Brain pericyte (primary cell): ENCODE measurements at places on chromosomes 16 and 17.

- DNase-seq, result peak; percentile 60
These were observed 16.5 kb downstream of the YPEL2 start for GRCh38 chr17:59347975-59348391.

GRCh38 chr17:69912805-69913204 is 162.2 kb upstream of the KCNJ16 start:
- no peak for DNase-seq

DNA sequence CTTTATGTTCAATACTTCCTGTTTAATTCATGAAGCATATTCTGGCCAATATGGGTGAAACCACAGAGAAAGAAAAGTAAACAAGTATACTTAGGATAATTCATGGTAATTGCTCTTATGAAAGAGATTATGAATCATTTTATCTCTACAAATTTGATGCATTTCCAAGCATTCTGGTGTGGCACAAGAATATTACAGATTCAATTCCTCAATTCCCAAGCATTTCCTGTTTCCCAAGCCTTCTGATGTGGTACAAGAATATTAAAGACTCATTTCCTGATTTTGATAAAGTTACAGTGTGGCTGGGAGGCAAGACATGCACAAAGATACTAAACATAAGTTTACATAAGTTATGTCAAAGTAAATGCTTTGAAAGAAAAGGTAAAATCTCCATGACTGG is 126.1 kb upstream of the NUDT7 start:
- DNase-seq, result no peak

- no peak for DNase-seq
These were observed 6.4 kb downstream of the ZFPM1 start for GRCh38 chr16:88459366-88460073.

GRCh38 chr16:78483124-78483992 is 383.9 kb downstream of the WWOX start:
- no peak for DNase-seq

DNA sequence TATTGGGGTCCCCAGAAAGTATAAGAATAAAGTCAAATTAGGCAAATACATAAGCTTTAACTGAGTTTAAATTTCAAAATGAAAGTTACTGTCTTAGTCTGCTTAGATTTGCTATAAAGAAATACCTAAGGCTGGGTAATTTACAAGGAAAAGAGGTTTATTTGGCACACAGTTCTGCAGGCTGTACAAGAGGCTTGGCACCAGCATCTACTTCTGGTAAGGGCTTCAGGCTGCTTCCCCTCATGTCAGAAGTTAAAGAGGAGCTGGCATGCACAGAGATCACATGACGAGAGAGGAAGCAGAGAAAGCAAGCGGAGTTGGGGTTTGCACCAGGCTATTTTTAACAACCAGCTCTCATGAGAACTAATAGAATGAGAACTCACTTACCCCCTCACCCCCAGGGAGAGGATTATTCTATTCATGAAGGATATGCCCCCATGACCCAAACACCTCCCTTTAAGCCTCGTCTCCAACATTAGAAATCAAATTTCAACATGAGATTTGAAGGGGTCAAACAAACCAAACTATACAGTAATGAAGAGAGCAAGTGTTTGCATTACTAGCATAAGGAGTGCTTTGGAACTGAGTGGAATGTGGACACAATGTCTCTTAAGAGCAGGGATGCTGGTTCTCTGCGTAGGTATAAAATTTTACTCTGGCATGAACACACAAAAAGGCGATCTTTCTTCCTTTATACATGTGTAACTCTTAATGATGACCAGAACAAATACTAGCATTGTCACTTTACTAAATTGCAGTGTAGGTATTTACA is 292.8 kb upstream of the PMFBP1 start:
- DNase-seq, result no peak

DNA sequence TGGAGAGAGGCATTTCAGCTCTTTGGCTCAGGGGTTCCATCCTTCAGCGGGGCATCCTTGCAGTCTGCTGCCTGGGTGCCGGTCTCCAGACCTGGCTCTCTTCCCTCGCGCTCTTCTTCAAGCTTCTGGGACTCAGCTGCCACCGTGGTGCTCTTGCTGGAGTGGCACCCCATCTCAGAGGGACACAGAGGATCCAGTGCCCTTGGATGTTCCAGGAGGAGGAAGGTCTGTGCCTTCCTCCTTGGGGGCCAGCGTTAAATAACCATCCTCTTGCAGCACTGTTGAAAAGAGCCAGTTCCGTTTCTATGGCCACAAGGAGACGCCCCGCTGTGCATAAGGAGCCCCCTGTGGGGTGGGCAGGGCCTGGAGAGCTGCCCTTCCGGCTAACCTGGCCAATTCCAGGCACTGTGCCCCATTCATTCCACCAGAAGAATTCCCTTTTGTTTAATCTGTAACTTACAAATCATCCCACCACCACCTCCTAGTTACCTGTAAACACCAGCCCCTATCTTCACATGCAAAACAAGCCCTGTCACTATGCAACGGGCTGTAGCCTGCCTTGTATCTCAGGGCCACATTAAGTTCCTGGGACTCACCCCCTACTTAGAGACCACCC is 8.6 kb downstream of the CHD9NB start:
- no peak for DNase-seq

DNA sequence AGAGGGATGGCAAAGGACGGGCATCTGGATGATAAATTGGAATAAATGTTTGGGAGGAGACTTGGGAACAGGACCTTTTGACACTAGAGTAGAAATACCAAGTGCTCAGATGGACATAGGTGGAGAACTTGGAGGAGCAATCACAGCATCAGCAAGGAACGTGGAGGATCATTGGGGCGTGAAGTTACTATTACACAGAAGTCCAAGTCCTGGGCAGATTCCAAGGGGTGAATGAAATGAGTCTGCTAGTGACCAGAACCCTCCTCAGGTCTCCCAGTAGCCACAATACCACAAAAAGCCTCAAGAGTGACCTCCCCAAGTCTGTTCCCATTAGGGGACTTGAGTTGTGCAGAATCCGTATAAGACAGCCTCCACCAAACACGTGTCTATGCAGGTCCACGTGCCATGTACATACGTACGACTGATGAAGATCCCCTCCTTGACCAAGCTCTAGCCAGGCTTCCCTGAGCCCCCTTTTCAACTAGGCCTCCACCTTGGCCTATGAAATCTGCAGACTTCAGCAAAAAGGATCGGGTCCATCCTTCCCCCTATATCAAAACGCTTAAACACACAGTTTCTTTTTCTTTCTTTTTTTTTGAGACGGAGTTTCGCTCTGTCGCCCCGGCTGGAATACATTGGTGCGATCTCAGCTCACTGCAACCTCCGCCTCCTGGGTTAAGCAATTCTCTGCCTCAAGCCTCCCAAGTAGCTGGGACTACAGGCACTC is 2.2 kb downstream of the C17orf67 start:
- no peak for DNase-seq

- no peak for DNase-seq
These were observed 180.9 kb downstream of the RPTOR start for GRCh38 chr17:80725517-80725916.

DNA sequence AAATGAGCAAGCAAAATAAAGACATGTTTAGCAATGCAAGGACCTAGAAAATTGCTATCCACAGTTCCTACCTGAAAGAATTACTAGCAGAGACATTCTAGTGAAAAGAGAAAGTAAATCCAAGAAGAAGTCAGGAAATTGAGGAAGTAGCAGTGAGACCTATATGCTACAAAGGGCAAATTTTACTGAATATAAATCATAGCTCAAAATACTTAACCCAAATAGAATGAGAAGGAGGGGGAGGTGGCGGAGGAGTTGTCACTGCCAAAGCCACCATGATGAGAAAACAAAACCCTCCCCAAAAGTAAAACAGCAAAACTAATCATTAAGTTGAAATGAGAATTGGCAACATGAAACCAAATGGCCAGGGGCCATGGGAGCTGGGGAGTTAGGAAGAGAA is 39.3 kb downstream of the PITPNM3 start:
- DNase-seq, result no peak

GRCh38 chr17:73697872-73698271 is 53.6 kb upstream of the SDK2 start:
- no peak for DNase-seq

DNA sequence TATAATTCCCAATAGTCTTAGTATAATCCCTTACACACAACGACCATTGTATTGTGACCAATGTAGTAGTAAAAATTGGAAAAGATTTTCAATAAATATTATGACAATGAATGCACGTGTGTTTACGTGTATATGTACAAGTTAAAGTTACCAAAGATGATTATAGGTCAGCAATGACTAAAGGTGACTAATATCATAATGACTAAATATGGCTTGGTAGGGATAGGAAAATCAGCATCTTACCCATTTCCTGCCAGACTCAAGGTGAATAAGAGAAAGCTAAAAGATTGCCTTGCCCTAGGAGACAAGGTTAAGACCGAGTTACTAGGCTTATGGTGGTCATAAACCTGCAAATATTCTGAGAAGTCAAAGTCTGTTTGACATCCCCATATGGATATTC is 34.4 kb downstream of the CPD start:
- no peak for DNase-seq

- no peak for DNase-seq
These were observed 3.0 kb downstream of the SETD6 start for GRCh38 chr16:58518083-58518979.

DNA sequence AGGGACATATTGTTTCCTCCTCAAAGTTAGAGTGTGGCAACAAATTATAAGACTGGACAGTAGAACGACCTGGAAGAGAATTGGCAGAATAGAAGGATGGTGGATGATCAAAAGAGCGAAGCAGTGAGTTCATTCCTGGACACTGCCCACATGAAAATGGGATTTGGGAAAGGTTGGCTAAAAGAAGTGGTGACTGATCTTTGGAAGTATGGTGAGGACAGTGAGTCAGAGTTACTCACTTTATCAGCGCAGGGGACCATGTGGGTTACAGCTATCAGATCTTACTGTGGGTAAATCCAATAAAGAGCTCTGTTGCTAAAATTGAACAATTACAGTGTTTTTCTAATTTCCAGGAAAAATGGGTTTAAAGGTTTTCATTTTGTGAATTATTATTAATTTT is 2.7 kb upstream of the TANC2 start:
- no peak for DNase-seq

DNA sequence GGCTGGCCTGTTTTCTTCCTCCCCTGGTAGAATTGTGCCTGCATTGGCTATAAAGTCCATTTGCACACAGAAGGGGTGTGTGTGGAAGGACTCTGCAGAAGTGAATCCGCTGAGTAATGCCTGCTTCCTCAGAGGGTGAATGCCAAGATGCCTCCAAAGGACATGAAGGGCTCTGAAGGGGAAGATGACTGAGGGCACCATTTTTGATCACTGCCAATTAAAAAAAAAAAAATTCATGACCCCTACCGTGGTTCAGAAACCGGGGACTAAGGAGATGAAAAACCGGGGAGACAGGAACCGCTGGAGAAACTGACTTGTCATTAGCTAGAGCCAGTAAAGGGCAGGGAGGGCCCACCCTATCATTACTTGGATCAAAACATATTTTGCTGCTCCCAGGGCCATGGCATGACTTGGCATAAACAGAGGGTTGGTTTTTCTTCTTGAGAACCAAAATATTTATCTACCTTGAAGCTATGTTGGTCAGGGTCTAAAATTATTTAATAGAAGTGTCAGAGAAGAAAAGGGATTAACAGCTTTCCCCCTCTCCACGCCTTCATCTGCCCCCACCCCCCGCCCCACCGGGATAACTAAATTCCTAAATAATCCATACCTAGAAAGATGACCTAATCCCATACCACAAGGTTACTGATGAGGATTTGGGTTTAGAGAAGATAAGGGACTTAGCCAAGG is 3.6 kb upstream of the USP7 start:
- no peak for DNase-seq

GRCh38 chr16:12517310-12517694 is 286.4 kb downstream of the CPPED1 start:
- no peak for DNase-seq

DNA sequence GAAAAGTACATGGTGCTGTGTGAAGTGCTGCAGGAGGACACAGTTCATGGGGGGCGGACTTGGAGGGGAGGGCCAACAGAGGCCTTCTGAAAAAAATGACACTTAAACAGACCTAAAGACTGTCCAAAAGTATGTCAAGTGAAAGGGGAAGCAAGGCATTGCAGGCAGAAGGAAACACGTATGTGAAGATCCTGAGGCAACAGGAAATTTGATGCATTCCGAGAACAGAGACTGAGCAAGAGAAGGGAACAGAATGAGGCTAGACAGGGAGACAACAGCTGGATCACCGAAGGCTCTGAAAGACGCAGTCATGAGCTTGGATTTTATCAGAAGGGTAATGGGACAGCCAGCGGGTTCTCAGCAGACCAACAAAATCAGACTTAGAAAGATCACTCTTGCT is 1.1 kb downstream of the IFT20 start:
- DNase-seq, result no peak

DNA sequence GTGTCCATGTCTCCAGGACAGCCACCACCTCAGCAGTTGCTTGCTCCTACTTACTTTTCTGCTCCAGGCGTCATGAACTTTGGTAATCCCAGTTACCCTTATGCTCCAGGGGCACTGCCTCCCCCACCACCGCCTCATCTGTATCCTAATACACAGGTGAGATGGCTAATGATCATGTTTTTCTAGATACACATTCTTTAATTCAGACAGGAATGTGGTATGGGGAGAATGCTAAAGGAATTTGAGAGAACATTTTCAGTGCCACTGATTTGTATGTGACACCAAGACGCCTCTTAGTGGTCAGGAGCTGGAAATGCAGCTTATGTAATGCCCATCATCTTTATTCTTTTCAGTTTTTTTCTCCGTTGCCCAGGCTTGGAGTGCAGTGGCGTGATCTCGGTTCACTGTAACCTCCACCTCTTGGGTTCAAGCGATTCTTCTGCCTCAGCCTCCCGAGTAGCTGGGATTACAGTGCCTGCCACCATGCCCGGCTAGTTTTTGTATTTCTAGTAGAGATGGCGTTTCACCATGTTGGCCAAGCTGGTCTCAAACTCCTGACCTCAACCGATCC is 8.9 kb upstream of the RAPGEFL1 start:
- no peak for DNase-seq

DNA sequence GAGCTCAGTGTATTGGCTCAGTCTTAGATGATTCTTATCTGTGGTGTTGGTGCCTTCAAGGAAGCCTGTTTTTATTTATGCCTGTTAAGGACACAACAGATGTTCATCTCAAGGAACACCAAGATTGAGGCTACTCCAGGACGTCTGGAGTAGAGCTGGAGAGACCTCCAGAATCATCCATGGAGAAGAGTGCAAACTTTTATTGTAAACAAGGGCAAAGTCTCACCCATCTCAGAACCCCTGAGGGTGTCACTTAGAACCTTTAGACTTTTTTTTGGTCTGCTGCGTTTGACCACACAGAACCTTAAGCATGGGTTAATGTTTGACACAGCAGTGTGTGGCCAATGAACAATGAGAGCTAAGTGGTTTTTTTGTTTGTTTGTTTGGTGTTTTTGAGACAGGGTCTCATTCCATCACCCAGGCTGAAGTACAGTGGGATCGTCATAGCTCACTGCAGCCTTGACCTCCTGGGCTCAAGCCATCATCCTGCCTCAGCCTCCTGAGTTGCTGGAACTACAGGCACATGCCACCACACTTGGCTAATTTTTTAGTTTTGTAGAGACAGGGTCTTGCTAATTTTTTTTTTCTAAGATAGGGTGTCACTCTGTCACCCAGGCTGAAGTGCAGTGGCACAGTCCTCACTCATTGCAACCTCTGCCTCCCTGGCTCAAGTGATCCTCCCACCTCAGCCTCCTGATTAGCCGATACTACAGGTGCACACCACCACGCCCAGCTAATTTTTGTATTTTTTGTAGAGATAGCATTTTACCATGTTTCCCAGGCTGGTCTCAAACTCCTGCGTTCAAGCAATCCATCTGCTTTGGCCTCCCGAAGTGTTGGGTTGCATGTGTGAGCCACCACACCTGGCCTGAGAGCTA is 16.3 kb downstream of the SLC47A1 start:
- no peak for DNase-seq

- DNase-seq, result no peak
These were observed 24.2 kb downstream of the XPO6 start for GRCh38 chr16:28187595-28188004.
